ENCODE measurements at places on chromosomes 13 and 19. TPM values are rescaled to one million over a fixed set of nuclear protein-coding genes. Genes with fewer than 3 reads are reported as not detected.

Gene PABPC3
- total RNA-seq = under 0.01 TPM

Gene C5AR2
- total RNA-seq = not detected

Gene CGB8
- not detected for total RNA-seq

Gene ADAMTS10
- total RNA-seq = 19.3 TPM

Gene CGB5
- not detected for total RNA-seq

Gene CYP4F2
- total RNA-seq = not detected

Gene FSTL3
- 117 TPM for total RNA-seq

Gene ZNF442
- total RNA-seq = 0.44 TPM

Gene CYP2A7
- not detected for total RNA-seq

Gene SHD
- not detected for total RNA-seq

Gene AZU1
- total RNA-seq = not detected

Gene HNRNPA1L2
- 5.0 TPM for total RNA-seq

Gene CA11
- total RNA-seq = not detected

Gene ACP5
- total RNA-seq = 10.3 TPM

Gene ADM5
- total RNA-seq = 1.1 TPM

Gene ANGPTL4
- 2.6 TPM for total RNA-seq

Gene ADAMTSL5
- 6.3 TPM for total RNA-seq

Gene ZNF582
- 1.1 TPM for total RNA-seq

Gene TNFSF9
- not detected for total RNA-seq

Gene CD37
- not detected for total RNA-seq

Gene ZNF524
- total RNA-seq = 9.6 TPM
